Activated CD8-positive, alpha-beta memory T cell treated with anti-CD3 and anti-CD28 coated beads for 36 hours (primary cell): ENCODE measurements at places on chromosomes 7 and 10. TPM values are rescaled to one million over a fixed set of nuclear protein-coding genes. Genes with fewer than 3 reads are reported as not detected.

Gene CALCR
- not detected for total RNA-seq

Gene PVRIG
- 22.4 TPM for total RNA-seq

Gene DMBT1
- total RNA-seq = not detected

Gene SYT15B
- total RNA-seq = 0.15 TPM

Gene SKAP2
- total RNA-seq = 15.3 TPM

Gene CDHR1
- 1.8 TPM for total RNA-seq

Gene TAS2R4
- total RNA-seq = 1.2 TPM

Gene INHBA
- not detected for total RNA-seq

Gene FKBP9
- not detected for total RNA-seq

Gene HOXA7
- not detected for total RNA-seq

Gene SPDYE2
- 0.23 TPM for total RNA-seq

Gene STARD3NL
- 46.4 TPM for total RNA-seq

Gene AOC1
- total RNA-seq = not detected

Gene HMX2
- total RNA-seq = not detected

Gene KCNMA1
- total RNA-seq = not detected

Gene DPP6
- total RNA-seq = not detected

Gene TRPV6
- not detected for total RNA-seq

Gene MYO3A
- total RNA-seq = not detected

Gene RBP3
- not detected for total RNA-seq

Gene DDX56
- total RNA-seq = 155 TPM

Gene MYH16
- total RNA-seq = not detected

Gene SLC18A2
- 0.04 TPM for total RNA-seq

Gene TMEM176A
- total RNA-seq = not detected
